GM12892 (cell line): ENCODE measurements at places on chromosomes 16 and 17.

DNA sequence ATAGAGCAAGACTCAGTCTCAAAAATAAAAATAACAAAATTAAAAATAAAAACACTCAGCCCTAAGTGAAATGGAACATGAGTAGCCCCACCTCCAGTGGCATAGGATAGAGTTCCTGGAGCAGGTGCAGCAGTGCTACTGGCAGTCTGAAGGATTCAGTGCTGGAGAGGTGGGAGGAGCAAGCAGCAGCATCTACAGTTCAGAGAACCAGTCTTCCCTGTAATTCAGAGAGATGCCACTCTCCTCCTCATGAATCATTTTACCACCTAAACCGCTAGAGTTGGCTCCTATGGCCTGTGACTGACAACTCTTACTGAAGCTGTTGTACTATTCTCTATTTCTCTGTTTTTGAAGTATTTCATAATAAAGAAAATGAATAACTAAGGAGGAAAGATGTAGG is 56.0 kb upstream of the SMURF2 start:
- no peak for DNase-seq

GRCh38 chr17:51054748-51055147 is 65.9 kb downstream of the SPAG9 start:
- no peak for DNase-seq

DNA sequence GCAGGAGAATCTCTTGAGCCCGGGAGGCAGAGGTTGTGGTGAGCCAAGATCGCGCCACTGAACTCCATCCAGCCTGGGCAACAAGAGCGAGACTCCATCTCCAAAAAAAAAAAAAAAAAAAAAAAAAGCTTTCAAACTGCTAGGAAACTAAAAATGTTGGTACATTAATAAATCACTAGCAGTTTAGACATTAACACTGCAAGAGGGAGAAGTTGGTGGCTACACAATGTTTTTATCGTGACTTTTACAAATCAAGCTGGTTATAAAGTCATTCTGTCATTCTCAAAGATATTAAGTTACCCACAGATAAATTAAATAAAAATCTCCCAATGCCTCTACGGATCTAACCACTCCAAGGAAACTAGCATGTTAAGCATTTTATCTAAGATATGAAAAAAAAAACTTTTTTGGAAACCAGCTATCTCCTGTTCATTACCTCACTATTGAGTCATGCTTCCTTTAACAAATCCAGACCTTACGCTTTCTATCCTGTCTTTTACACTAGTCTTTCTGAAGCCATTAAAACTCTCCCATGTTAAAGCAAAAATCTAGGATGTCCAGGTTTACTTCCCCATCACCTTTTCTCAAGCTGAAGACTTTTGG is 85.9 kb upstream of the SMURF2 start:
- no peak for DNase-seq

GRCh38 chr16:74298104-74298503 is 1.5 kb downstream of the PSMD7 start:
- no peak for DNase-seq

DNA sequence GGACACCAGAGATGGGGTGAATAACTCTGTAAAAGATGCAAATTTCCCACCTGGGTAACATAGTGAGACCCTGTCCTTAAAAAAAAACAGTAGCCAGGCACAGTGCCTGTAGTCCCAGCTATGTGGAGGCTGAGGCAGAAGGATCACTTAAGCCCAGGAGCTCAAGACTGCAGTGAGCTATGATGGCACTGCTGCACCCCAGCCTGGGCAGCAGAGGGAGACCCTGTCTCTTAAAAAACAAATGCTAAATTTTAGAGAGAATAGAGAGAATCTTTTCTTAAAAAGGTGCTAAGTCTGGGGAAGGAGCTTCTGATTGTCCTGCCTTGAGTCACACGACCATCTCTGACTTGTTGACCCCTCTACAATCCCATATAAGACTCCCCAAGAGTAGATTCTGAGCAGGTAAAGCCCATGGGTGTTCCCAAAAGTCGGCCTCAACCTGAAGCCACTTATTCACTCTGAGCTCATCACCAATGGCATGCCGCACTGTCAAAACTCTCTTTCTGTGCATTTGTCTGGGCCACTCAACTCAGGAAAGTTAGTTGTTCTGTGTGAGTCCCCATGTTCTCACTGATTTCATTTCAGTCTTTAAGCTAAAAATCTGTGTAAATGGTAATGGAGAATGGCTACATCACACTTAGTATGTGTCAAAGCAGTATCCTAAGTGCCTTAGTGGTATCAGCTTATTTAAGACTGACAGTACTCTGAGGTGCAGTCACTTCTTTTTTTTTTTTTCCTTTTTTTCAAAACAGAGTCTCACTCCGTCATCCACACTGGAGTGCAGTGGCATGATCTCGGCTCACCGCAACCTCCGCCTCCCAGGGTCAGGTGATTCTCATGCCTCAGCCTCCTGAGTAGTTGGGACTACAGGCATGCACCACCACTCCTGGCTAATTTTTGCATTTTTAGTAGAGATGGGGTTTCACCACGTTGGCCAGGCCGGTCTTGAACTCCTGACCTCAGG is 41.6 kb downstream of the PRKCB start:
- DNase-seq: no peak

DNA sequence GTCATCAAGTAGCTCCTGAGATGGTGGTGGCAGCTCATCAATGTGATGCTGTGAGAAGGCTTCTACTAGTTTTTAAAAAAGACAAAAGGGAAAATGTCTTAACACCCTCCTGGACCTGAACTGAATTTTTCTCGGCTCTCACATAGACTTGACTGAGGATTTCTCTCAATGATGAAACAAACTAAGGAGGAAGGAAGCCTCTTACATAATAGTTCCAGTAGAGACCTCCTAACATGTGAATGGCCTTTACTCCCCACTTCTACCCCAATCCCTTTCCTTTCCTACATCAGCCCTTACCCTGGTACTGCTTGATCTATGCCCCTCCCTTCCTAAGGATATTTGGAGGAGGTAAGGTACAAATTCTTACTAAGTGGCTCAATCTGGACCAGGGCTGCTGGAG is 54.8 kb upstream of the MTMR4 start:
- DNase-seq: no peak

- DNase-seq: no peak
Observed at GRCh38 chr17:74430385-74430705, 1.5 kb upstream of the GPRC5C start.

GRCh38 chr16:23504076-23504452 is 6.2 kb downstream of the GGA2 start:
- no peak for DNase-seq

- DNase-seq: no peak
Observed at GRCh38 chr16:57240851-57241250, 4.2 kb upstream of the ARL2BP start.

GRCh38 chr17:81310949-81311550 is 15.9 kb upstream of the SLC38A10 start:
- DNase-seq: no peak

DNA sequence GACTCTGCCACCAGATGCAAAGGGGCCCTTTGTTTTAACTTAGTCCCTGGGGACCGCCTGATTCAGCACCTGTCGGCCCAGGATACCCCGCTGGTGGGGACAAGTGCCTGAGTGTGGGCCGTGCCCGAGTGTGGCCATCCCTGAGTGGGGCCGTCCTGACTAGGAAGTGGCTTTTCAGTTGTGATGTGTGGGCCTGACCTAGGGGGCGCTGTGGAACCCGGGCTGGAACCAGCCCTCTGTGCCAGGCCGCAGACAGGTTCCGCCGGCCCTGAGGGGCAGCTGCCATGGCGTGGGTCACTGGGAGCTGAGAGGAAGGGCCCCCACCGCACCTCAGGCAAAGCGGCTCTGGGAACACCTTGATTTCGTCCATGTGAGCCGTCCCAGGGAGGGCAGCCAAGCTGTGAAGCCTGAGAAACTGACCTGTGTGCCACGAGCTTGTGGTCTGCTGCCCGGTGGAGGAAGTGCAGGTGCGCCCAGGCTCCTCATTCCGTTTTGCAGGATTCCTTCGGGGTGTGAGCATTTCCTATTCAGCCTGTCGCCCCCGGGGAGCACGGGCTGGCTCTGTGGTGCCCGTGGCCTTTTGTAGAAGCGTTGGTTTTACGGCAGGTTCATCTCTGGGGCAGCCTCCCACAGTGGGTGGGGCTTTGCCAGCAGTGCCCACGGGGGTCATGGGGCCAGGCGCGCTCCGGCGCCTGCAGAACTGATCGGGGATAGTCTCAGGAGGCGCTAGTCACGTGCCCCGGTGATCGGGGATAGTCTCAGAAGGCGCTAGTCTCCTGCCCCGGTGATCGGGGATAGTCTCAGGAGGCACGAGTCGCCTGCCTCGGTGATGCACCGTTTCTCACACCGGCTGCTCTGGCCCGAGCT is 5.3 kb downstream of the RPL13 start:
- no peak for DNase-seq
